ENCODE measurements at places on chromosomes 1 and 21.
A peak's percentile ranks its signal among the peaks of the same experiment; 100 is the strongest.

- no peak for DNase-seq
These were observed 19.9 kb downstream of the NIBAN1 start for GRCh38 chr1:184954232-184954995.

DNA sequence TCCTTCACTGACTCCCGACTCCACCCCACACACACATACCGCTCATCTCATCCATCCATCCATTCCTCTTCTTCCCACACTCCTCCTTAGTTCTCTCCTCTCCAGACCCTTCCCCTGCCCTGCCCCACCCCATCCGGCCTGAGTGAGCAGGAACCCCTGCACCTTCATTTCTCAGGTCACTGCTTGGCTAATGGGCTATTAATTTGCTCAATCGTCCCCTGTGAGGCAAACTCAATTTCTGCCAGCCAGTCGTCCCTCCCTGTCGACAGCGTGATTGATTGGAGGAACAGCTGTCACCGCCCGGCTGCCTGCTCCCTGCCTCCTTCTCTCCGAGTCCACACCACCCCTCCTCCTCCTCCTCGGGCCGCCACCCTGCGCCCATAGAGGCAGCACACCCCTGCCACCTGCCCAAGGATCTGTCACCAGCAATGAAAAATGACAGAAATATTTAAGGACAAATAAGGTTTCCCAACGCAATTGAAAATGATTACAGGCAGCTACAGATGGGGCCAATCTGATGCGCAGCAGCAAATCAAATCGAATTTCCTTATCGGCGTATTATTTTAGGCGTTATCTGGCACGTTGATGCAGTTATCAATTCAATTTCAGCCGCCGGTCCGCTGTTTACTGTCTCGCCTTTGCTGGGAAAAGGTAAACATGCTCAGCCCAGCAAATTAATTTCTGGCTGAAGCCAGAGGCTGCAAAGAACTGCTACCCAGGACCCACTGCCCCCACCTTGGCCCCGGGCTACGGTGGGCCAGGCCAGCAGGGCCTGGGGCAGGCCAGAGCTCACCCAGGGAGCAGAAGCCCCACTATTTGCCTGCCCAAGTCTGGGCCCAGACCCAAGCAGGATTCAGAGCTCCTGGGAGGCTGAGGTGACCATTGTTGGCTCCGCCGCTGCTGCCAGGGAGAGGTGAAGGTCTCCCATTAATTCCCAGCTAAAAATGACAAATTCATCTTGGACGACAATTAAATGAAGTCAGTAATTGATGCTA, 71.3 kb downstream of the TMEM53 start:
- no peak for DNase-seq

DNA sequence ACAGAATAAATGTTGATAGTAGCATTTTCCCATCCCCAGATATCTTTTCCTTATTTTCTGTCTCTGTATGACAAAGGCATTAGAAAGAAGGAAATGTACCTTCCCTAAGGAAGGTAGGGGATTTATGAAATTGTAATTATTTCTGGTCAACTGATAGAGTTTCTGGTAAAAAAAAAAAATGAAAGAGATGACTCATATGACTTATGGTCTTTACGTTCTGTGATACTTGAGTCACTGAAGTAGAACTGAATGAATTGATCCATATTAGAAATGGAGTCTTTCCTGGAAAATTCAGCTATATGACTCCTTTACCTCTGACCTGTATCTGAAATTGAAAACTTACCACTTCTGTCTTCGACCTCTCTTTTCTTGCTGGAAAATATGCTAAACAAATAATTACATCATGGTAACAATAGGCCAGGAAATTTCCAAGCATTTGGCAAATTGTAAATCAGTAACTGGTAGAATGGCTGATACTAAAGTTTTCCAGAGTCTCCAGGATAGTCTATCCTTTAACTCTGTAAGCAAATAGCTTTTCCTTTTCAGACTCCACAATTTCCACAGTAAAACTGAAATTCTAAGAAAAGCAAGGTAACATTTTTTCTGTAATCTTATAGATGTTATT, 364.3 kb upstream of the PTBP2 start:
- no peak for DNase-seq

GRCh38 chr1:201399352-201400126, 415 bp upstream of the LAD1 start:
- DNase-seq = no peak

DNA sequence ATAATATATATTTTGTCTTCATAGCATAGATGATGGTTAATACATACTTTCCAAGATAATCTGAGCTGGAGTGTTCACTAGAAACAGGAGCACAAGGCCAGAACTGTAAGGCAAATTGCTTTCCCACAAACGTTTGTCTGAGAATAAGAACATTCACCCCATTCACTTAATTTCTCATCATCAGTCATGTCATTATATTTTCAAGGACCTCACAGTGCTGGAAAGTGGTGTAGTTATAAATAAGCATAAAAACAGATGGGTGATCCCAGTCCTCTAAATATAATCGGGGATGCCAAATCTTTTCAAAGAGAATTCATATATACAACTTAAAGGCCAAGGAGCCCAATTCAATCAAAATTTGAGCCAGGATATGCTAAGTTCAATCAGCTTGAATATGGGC, 8.4 kb downstream of the PRRX1 start:
- DNase-seq = no peak

DNA sequence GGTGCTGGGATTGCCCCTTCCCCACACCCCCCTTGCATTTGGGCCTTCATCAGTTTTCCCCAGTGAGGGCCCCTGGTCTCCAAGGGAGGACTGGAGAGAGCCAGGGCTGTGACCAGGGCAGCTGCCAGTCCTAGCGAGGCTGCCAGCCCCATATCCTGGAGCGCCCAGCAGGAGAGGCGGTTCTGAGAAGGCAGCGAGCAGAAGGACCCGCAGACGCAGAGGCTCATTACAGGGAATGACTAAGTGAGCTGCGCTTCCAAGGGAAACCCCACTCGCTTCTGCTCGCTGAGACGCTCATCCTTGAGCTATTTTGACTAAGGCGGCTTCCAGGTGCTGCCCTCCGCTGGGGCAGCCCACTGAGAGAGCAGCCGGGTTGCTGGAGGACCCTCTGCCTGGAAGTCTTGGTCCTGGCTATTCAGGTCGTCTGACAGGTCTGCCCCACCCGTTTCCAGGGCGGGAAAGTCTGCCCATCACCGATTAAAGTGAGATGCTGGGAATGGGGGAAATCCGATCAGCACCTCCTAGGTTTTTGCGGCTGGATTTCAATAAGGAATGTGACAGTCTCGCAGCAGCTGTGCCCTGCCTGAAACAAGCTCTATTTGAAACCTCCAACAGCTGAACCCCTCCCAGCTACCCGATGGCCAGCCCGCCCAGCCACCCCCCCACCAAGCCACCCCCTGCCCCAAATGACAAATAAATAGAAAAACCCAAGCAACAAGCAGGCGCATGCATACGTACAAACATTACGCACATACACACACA, 2.8 kb downstream of the KCNN3 start:
- DNase-seq = no peak

DNA sequence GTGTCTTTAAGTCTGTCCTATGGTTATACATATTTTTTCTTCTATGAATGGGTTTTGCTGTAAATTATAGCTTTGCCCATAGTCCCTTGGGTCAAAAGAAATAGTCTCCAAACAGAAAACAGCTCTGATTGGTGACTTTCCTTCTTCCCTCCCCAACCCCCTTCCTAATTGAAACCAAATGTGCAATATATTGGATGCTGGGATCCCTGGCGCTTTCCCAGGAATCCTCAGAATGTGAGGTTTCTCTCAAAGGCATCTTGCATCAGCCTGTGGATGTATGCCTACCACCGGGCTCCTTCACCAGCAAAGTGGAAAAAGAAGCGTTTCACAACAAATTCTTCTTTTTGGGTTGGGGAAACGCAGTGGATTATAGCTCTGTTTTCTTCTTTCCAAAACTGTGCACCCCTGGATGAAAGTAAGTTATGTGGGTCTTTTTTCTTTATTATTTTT, at the start of gene DDR2:
Gene DDR2, plus strand, starts transcription at position 248 of the 450 bp plus-strand sequence. CDS start 86,600 bp downstream, outside the sequence.
- DNase-seq = no peak

DNA sequence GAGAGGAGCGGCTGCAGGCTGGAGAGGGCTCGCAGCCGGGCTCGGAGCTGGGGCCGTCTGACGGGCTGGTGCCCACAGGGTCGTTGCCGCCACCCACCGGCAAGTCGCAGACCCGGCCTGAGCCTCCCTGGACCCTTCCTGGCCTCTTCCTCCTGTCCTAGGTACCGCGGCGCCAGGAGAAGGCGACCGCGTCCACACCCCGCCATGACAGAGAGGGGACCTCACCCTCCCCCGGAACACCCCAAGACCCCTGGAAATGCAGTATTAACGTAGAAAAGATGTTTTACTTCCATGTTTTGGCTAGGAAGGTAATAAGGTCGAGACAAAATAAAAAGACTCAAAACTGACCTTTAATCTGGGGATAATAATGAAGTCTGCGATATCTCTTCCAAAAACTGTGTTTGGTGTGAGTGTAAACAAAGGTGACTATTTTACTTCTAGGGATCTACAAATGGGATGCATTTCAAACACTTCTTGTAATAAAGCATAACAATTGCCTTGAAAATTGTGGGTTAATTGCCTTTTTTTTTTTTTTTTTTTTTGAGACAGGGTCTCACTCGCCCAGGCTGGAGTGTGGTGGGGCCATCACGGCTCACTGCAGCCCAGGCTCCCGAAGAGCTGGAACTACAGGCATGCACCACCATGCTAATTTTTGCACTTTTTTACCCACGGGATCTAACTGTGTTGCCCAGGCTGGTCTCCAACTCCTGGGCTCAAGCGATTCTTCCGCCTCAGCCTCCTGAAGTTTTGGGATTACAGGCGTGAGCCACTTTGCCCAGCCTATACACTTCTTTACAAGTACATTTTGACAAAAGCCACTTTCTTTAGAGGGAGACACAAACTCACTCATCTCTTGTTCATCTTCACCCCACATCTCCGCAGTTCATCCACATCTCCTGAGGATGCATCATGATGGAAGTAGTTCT, 838 bp upstream of the RSRP1 start:
- DNase-seq = no peak

GRCh38 chr1:188089461-188089860, 1260.7 kb downstream of the PLA2G4A start:
- DNase-seq = no peak

GRCh38 chr1:86409416-86410021, 13.4 kb upstream of the ODF2L start:
- DNase-seq = no peak

DNA sequence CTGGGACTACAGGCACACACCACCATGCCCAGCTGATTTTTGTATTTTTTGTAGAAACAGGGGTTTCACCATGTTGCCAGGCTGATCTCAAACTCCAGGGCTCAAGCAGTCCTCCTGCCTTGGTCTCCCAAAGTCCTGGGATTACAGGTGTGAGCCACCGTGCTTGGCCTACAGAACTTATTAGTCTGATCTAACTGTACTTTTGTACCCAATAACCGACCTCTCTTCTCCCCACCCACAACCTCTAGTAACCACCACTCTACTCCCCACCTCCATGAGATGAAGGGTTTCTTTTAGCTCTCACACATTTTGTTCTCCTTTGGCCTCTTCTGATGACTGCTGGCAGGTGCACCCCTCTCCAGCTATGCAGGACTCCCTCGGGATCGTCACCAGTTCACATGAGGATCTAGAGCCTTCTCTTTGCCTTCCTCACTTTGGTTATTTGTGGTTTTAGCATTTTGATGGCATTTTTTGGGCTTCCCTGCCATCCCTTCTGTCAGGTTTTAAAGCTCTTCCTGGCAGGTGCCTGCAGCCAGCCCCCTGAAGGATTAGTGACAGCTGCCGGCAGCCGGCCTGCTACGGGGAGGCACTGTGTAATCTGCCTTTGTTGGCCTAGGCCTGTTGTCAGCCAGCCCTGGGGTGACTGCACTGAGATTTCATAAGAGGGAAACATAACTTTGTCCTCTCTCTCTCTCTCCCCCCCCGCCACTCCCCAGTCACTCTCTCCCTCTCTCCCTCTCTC, 99.8 kb upstream of the ATP1A1 start:
- DNase-seq = no peak

DNA sequence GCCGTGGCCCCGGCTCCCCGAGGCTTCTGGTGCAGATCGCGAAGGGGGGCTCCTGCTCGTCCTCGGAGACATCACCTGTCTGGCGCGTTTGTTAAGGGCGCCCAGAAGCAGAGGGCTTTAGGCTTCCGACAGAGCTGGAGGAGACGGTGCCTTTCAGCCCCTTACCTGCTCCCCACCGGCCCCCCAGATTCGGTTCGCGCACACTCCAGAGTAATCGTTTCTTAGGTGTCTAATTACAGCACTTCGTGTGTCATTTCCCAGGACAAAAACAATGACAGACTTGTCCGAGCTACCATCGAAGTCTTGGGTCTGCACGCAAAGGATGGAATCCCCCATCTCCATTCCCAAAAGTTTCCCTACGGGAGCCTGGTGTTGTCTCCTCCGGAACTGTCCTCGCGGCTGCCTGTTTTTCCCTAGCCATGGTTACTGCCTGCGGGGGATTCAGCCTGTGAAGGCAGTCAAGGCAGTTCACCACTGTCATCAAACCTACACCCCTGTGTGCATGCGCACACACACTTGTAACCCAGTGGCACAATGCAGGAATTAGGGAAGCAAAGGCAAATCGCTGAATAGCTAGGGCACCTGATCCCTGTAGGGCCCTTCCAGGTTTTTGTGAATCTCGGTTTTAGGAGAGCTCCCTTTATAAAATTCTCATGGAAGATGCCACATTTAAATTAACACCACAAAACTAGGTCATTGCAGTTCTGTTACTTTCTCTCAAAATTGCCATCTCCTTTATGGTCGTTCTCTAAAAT, 738 bp upstream of the CDC42BPA start:
- DNase-seq = no peak

DNA sequence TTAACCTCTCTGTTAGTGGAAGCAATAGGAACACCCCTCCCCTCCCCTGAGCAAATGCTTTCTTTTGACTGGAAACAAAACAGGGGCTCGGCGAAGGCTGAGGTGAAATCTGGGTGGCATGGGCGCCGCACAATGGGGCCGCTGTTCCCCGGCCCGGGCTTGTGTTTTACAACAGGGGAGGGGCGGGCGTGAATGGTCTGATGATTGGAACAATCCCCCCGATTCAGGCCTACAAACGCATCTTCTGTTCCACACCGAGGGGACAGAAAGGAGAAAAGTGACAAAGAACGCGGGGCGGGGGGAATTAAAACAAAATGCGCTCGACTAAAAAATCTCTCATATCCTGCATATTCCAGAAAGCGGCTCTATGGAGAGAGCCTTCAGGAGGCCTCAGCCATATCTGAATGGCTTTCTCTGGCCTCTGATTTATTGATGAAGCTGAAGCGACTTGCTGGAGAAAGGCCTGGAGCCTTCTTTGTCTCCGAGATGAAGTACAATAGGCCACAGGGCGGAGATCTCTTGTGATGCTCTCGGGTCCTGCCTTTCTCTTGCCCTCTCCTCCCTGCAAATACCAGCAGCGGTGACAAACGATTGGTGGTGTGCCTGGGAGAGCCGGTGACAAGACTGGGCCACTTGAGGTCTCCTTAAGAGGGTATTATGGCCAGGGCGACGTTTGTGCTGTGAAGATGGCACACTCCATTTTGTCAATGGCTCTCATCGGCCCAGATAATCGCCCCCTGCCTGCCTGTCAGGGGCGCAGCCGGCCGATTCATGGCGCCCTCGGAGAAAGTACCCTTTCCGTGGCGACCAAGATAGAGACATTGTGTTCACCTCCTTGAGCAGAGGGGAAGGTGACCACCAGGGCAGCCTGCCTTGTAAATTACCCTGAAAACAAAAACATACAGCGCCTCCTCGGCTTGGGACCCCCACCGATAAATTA, 47.1 kb upstream of the OLIG2 start:
- no peak for DNase-seq

- no peak for DNase-seq
These were observed 7.5 kb upstream of the IGSF5 start for GRCh38 chr21:39737376-39738000.

GRCh38 chr1:151282883-151283725, 1.0 kb downstream of the ZNF687 start:
- DNase-seq = peak; percentile 9

- DNase-seq = no peak
These were observed 15.3 kb downstream of the BECN2 start for GRCh38 chr1:241972703-241973369.

- DNase-seq = no peak
These were observed 23.2 kb downstream of the OR13G1 start for GRCh38 chr1:247656221-247656875.

Measured in activated T-helper 1 cell treated with anti-CD3 and anti-CD28 coated beads, Interleukin-2, amount 50 U/mL, for 16 hours (primary cell).